ENCODE measurements at places on chromosomes 5 and 9.

DNA sequence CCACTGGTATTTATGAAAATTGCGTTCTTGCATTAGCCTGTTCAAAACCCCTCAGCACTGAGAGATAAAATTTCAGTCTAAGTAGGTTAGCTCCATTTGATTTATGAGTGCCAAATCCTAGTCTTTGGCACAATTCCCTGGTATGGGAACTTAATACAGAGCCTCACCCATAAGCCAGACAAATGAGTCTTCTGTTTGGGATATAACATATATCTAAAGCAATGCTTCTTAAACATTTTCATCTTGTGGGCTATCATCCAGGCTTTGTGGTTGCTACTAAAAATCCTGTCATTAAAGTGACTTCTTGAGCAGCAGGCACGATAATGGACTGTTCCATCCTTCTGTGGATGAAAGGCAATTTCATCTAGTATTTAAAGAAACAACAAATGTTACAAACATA lies 419.5 kb upstream of the ACTBL2 start:
- DNase-seq, result no peak

GRCh38 chr9:8859416-8859815 lies 1059.8 kb upstream of the DMAC1 start:
- no peak for DNase-seq

DNA sequence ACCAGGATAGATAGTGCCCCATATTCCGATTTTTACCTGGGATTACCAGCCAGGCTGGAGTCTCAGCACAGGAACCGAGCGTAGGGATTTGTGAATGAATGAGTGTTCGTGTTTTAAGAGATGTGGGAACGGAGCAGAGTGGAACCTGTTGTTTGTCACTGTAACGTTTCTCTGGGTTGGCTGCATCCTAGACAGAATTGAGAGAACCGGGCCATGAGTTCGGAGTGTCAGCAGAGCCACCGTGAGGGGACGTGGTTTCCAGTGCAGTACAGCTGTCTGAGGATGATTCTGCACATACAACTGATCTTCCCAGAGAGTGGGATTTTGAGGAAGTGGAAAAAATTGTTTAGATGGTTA lies 1.2 kb downstream of the PDE8B start:
- no peak for DNase-seq

GRCh38 chr5:119626086-119626485 lies 3.3 kb upstream of the FAM170A start:
- no peak for DNase-seq

- DNase-seq, result no peak
Observed at GRCh38 chr5:3251784-3252183, 343.8 kb upstream of the IRX1 start.

- no peak for DNase-seq
Observed at GRCh38 chr9:136372561-136373299, 739 bp downstream of the CARD9 start.

DNA sequence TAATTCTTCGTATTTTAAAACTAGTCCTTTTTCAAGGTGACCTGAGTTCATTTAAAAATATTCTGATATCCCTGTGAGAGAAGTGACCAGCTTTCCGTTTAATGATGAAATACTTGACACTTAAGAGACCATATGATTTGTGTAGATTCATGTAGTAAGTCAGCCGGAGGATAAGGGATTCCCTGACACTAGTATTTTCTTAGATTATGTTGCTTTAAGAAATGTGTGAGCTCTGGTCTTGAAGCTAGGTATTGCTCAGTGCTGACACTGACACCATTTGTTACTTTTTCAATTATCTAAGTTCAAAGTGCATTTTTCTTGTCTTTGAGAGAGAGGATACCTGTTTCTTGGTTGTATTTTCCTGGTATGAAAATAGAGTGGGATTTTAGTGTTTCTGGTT lies 4.2 kb downstream of the NIPBL start:
- no peak for DNase-seq

DNA sequence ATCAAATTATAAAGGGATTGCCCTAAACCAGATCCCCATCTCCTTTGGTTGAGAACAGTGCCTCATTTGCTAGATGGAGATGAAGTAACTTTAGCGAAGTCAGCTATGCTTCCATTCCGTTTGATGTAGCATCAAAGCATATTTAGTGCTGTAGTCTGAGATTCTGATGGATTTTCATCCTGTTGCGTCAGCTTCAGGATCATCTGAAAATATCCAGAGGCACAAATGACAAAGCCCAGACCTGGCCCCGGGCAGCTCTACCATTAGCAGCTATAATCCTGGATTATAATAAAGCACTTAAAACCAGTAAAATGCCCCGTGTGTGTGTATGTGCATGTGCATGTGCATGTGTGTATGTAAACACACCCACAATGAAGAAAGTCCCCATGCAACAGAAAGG lies 44.7 kb downstream of the ERAP1 start:
- DNase-seq, result no peak

DNA sequence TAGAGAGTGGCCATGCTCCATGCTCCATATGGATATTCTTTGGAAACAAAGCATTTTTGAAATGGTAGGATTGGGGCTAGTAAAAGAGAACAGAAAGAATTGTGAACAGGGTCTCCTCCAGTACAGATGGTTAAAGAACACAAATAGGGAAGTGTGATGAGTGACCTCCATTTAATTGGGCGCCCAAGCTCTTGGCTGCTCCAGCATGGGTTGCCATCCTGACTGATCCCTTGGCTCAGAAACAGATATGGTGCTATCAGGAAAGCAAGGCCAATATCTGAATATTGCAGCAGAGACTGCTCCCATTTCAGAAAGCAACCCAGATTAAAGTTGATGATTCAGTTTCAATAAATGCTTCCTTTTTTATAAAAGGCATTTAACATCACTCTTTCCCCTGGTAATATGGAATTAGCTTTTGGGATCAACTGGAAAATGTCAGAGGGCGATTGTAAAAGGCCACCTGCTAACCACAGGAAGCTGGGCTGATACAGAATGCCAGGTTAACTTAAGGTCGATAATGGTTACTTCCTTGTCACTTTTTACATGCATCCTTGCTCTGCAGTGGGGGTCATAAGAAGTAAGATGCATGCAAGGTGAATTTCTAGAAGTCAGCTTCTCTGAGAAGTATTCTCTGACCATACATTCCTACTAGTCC lies 52.9 kb downstream of the TMC1 start:
- DNase-seq, result no peak

DNA sequence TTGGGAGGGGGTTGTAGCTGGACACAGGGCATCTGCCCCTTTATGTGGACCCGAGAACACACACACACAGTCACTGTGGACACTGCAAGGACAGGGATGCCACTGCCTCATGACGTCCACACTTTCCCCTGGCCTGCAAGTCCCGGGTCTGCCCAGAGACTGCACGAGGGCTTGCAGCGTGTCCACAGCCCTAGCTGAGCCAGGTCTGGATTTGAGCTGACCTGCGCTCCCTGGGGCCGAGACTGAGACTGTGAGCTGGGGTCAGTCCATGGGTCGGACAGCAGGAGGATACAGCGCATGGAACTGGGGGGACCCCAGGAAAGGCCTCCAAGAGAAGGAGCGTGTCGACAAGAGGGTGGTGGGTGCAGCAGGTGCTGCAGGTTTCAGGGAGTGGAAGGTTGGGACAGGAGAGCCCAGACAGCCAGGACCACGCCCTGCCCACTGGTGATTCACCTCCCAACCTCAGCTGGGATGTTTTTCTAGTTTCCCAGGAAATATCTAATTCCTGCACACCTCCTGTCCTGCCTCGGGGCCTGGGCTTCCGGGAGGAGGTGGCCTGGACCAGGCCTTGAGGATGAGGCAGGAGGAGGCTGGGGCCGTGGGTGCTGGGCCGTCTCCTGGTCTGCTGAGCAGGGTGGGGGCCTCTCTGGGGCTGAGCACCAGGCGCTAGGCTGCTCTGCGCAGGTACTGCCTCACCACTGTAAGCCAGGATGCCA lies 806 bp upstream of the RNF224 start:
- no peak for DNase-seq

DNA sequence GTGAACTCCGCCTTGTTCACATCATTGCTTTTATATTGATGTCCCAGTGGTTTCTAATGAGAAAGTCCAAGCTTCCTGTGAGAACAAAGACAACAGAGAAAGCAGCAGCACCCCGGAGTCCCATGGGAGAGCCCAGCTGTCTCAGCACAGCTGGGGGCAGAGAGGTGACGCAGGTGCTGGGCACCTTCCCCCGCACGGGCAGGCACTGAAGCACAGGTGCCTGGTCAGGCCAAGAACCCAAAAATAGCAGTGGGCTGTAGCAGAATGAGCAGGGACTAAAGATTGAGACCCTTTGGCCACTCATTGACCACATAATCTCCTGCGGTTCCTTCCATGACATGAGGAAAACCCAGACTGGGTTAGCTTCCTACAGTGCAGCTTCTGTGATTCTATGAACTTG lies 18.8 kb downstream of the SRD5A1 start:
- no peak for DNase-seq

GRCh38 chr5:109450129-109450877 lies 40.5 kb upstream of the PJA2 start:
- DNase-seq, result no peak

- DNase-seq, result no peak
Observed at GRCh38 chr5:178215280-178216002, 11.1 kb downstream of the HNRNPAB start.

DNA sequence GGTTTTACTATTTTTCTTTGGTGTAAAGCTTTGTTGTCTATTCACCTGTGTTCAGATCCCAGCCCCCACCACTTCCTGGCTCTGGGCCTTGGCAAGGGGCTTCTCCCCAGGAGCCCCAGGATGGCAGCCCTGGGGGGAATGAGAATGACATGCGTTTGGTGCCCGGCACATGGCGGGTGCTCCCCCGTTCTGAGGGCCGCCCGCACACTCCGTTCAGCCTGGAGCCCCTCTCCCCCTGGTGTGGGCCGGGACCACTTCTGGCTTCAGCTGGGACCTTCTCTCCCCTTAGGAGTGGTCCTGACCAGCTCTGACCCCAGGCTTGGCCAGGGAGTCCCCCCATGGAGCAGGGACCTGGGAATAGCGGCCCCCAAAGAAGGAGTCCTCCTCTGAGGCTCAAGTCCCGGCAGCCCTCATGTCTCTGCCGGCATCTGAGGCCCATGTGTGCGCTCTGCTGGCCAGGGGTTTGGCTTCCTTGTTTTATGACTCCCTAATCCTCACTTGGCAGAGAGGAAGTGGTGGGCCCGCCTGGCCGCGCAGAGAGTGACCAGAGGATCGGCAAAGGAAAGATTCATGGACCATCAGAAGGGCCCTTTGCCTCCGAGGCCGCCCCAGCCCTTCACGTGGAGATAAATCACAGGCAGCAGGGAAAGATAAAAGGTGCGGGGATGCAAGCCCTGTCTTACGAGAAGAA lies 57.0 kb upstream of the LMX1B start:
- DNase-seq, result no peak

Data from CD4-positive, alpha-beta T cell treated with Interleukin-10 for 1 hour (primary cell).